Stimulated activated CD4-positive, alpha-beta T cell treated with anti-CD3 and anti-CD28 coated beads, Interleukin-1b, Interleukin-23, amount 100 ng/mL, for 1 hour (primary cell): ENCODE measurements at places on chromosomes 1 and 21.

- DNase-seq = no peak
Observed at GRCh38 chr1:114310695-114311271, 157.1 kb upstream of the SYT6 start.

DNA sequence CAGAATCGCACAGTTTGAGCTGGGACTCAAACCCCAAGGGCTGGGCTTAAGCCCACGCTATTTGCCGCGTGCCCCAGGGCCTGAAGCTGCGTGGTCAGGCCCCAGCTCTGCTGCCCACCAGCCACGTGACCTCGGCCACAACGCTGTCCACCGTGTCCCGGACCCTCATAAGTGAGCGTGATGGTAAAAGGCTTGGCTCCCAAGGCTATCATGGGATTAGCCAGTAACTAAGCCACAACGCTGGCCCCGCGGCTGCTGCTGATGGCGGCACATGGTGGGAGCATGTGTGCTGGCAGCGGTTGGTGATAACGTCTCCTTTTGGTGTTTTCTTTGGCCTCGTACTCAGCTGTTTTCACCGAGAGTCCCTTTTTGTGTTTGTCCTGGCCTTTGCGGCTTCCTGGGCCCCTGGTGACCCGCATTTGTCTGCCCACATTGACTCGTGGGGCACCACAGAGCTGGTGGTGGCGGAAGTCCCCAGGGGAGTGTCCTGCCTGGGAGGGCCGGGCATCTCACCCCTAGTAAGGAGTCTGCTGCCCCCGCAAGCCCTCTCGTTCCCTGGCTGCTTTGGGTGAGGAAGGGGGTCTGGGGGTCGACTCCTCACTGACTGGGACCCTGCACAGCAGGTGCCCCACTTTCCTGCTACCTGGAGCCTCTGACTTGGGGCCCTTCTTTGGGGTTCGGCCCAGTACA, 29.3 kb downstream of the PRKCZ start:
- DNase-seq = no peak

DNA sequence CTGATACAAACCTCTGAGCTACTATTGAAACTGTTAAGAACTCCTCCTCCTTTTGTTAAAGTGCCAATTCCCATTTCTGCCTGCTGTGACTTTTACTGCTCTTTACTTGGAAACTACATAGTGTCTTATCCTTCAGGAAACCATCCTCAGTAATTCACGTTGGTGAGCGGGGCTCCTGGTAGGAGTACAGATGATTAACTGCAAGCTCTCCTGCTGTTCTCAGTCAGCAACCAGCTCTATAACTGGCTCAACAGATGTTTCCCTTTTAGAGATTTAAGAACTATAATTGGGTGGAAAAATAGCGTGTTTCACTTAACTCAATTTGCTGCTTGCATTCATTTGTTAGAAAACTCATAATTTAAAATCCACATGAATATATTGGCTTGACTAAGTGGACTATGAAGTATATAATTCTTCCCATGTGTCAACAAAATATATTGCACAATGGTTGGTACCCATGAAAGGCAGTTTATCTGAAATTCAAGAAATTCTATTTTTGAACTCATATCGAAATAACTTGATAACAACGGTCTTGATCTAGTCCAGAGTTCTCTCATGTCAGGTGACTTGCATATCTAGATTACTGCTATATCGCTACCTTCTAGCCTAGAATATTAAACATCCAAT, 574.0 kb downstream of the KCNT2 start:
- DNase-seq = no peak

GRCh38 chr1:47513393-47513792, 75.5 kb downstream of the FOXD2 start:
- no peak for DNase-seq

DNA sequence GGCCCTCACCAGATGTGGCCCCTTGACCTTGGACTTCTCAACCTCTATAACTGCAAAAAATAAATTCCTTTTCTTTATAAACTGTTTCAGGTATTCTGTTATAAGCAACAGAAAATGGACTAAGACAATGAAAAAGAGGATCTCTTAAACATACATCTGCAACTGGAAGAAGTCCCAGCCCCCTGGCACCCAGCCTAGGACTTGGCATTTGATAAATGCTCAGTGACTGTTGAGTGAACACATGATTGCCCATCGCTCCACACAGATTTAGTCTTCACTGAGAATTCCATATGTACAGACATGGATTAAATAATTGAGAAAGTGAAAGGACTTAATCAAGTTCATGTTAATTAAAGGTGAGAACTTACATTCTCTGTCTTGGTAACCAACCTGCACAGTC, 344.9 kb upstream of the RUNX1 start:
- no peak for DNase-seq

GRCh38 chr21:25953659-25954058, 216.9 kb downstream of the APP start:
- no peak for DNase-seq

DNA sequence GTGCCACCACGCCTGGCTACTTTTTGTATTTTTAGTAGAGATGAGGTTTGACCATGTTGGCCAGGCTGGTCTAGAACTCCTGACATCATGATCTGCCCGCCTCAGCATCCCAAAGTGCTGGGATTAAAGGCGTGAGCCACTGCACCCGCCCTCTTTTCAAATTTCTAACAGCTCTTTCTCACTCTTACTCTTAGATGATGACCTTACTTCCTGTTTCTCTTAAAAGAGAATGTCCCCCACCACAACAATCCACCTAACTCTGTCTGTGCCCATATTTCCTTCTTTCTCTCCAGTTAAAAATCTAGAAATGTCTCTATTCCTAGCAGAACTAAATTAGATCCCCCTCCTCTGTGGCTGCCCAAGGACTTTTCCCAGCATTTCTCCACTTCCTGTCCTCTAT, 46.6 kb upstream of the RGS2 start:
- no peak for DNase-seq

DNA sequence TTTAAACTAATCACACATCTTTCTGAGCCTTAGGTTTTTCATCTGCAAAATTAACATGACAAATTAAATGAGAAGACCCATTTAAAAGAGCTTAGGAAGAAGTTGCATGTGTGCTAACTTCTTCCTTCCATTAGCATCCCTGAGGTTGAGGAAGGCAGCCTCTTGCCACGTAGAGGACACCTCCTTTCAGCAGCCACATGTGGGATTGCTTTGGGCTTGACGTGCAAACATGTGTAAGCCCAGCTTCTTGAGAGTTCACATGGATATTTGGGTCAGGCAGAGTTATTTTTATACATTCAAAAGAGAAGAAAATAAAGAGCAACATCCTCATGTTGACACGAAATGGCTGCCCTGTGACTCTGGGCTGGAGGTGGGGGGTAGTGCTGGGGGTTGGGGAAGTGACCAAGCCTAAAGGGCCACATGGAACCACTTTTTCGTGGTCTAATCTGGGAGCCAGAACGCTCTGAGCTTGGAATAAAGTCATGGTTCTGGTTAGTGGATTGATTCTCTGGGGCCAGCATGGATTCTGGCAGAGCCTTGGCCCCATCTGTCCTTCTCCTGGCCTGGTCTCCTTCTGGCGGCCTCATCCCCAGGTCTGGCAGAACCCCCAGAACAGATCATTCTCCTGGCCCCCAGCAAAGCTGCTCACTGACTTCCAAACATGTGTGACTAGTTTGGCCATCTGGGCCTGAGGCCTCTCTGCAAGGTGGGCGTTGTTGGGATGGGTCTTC, 137.1 kb upstream of the USP24 start:
- no peak for DNase-seq

DNA sequence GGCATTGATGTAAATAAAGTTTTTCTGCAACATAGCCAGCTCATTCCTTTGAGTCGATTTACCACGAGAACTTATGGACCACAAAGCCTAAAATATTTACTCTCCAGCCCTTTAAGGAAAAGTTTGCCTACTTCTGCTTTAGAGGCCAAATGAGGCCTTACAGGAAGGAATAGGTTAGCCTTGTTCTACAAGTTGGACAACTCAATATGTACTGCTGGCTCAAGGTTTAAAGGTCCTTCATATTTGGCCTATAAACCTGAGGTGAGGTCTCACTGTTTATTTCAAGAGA, 144.5 kb upstream of the DNAH14 start:
- no peak for DNase-seq

DNA sequence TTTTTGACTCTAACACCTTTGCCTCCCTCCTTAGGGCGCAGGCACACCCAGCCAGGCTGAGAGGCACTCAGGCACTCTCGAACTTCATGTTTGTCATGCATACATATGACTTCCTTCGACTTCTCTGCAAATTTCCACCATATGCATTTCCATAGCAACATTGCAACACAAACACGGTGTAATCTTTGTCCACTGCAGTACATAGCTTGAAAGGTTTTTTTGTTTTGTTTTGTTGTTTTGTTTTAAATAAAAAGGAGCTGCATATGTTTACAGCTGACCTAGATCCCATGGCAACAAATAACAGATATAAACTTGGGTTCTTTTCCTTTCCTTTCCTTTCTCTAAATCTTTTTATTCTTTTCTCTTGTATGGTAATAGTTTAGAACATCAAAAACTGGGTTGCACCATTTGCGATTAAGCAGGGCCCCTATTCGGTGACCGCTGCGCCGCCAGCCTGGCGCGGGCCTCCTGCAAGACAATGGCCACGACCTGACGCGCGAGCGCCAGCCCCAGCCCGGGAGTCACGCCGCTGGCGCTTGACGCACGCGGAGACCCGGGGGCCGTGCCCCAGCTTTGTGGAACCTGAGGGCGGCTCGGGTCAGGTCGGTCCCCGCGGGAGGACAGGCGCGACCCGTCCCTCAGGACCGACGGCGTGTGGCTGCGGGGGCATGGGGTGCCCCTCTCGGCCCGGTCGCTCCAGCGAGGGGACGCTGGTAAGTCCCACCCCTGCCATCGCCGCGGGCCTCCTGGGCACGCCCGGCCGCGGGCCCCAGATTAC, 35.2 kb downstream of the CCN1 start:
- no peak for DNase-seq

- DNase-seq = no peak
Observed at GRCh38 chr1:246597971-246598370, 31.7 kb downstream of the CNST start.
